ENCODE measurements at places on chromosomes 16 and 17.

- peak; percentile 65 for DNase-seq
Observed at GRCh38 chr16:85612191-85612800, 826 bp upstream of the GSE1 start.

- no peak for DNase-seq
Observed at GRCh38 chr17:78658281-78658785, 81.1 kb upstream of the DNAH17 start.

DNA sequence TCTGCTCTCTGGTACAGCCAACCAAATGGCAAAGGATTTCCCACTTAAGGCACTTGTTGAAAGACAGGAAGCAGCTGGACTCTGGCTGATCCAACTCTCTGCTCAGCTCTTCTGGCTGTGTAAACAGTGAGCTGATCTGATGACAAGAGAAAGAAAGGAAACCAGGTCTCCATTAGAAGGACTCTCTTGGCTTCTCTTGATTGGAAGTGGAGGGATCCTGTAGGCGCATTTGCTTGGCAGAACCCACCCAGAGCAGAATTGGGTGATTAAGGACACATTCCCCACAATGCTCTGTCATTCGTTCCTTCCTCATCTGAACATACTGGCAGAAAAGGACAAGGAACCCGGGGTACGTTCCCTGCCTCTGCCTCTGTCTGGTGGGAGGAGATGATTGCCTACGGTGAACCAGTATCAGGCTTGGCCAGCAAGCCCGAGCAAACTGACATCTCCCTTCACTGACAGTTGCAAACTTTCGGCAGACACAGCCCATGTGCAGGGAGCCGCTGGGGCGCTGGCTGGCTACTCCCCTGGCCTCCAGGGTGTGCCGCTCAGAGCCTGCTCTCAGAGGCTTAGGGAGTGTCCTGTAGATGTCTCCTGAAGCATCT lies 29.1 kb downstream of the LDHD start:
- DNase-seq = peak; percentile 76

- no peak for DNase-seq
Observed at GRCh38 chr17:40992666-40993065, 1.3 kb downstream of the KRTAP3-3 start.

DNA sequence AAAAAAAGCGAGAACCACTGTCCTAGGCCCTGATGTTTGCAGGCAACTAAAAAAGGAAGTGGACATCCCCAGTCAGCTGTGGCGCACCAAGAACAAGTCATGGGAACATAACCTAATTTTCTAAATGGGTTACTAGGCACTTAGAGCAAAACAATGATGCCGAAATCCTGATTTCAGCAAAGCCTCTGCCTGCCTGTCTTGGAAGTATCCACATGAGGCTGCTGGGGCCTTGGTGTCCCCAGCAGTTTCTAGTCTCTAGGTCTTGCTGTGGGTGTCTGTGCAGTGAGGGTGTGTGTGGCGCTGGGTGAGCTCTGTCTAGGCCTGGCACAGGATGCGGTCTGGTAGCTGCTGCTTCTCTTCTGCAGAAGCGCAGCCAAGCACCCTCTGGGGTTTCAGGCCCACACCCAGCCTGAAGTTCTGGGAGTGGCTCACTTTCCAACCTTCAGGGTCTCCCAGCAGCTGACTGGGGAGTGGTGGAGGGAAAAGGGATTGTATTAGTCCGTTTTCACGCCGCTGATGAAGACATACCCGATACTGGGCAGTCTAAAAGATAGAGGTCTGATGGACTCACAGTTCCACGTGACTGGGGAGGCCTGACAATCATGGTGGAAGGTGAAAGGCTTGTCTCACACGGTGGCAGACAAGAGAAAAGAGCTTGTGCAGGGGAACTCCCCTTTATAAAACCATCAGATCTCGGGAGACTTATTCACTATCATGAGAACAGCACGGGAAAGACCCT lies 21.1 kb downstream of the STH start:
- no peak for DNase-seq

DNA sequence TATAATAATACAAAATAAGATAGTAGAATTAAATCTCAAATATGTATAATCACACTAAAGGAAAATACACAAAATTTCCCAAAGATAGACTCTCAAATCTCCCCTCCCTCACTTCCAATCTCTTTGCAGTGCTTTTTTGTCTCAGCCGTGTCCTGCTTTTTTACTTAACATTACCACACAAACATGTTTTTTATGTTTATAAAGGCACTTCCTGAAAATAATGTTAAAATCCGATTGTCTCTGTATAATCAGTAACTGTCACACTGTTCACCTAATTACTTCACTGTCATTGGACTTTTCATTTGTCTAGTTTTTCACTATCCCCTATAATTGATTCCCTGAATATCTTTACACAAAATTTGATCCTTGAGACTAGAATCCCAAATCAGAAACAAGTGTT lies 38.2 kb upstream of the ALDH3A2 start:
- DNase-seq = no peak

- no peak for DNase-seq
Observed at GRCh38 chr16:11752856-11753255, 10.2 kb upstream of the TXNDC11 start.

- DNase-seq = peak; percentile 4
Observed at GRCh38 chr17:67245694-67246402, 852 bp upstream of the HELZ start.

GRCh38 chr17:13646411-13646810 lies 44.7 kb upstream of the HS3ST3A1 start:
- no peak for DNase-seq

- DNase-seq = no peak
Observed at GRCh38 chr17:75032720-75033280, 14.0 kb downstream of the ATP5PD start.

DNA sequence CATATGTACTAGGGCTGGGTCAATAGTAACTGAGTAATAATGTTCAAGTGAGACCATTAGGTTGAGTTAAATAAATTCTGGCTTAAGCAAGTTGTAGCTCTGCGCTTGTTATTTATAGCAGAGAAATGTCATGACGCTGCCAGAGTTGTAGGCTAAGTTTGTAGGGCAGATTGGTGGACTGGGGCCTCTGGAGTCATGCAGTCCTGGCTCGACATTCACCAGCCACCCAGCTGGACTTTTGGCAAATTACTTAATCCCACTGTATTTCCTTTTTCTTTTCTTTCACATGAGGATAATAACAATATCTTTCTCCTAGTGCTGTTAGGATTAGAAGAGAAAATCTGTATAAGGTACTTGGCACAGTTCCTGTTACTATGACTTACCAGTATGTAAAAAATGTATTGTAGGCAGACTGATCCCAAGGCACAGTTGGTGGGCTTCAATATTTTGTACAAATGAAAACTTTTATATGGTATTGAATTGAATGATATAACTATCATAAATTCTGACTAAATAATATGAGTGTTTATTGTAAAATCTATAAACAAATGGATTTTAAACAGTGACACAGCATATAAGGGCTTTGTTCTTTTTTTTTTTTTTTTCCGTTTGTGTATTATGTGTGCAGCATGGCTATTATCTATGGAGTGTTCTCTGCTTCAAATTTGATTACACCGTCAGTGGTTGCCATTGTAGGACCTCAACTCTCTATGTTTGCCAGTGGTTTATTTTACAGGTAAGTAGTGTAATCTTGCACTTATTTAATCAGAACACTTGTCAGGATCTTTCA lies 2.6 kb downstream of the MFSD11 start:
- DNase-seq = no peak

- DNase-seq = no peak
Observed at GRCh38 chr16:58533751-58534470, 18.6 kb downstream of the SETD6 start.

- DNase-seq = no peak
Observed at GRCh38 chr17:74362810-74363498, 1.3 kb upstream of the BTBD17 start.

DNA sequence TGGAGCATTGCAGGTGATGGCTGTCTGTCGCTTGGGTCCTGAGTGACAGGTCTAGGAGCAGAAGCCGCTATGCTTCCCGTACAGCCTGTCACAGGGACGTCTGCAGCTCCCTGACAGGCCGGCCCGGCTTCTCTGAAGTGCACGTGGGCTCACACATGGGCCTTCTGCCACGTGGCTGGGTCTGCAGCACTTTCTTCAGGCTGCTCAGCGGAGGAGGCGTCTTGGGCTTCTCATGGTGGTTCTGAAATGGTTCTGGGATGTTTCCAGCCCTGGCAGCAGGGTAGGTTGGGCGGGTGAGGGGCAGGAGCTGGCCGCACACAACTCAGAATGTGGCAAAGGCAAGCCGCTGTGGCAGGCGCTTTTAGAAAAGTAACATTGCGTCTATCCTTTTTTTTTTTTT lies 80.3 kb upstream of the ZNF750 start:
- no peak for DNase-seq

- DNase-seq = peak; percentile 51
Observed at GRCh38 chr17:41710472-41711090, 1.6 kb upstream of the GAST start.

GRCh38 chr16:554640-555365 lies 5.4 kb upstream of the PRR35 start:
- DNase-seq = no peak

DNA sequence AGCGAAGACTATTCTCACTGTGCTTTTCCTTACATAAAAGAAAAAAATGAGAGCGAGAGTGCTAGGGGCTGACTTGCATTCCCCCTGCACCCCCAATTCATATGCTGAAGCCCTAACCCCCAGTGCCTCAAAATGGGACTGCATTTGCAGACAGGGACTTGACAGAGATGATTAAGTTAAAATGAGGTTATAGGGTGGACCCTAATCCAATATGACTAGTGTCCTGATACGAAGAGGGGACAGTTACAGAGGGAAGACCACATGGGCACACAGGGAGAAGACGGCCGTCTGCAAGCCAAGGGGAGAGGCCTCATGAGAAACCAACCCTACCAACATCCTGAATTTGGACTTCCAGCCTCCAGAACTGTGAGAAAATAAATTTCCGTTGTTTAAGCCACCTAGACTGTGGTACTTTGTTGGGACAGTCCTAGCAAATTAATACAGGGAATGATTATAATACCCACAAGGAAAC lies 1.6 kb upstream of the TMEM220 start:
- DNase-seq = no peak

- DNase-seq = no peak
Observed at GRCh38 chr16:26709175-26709574, 357.6 kb upstream of the C16orf82 start.

DNA sequence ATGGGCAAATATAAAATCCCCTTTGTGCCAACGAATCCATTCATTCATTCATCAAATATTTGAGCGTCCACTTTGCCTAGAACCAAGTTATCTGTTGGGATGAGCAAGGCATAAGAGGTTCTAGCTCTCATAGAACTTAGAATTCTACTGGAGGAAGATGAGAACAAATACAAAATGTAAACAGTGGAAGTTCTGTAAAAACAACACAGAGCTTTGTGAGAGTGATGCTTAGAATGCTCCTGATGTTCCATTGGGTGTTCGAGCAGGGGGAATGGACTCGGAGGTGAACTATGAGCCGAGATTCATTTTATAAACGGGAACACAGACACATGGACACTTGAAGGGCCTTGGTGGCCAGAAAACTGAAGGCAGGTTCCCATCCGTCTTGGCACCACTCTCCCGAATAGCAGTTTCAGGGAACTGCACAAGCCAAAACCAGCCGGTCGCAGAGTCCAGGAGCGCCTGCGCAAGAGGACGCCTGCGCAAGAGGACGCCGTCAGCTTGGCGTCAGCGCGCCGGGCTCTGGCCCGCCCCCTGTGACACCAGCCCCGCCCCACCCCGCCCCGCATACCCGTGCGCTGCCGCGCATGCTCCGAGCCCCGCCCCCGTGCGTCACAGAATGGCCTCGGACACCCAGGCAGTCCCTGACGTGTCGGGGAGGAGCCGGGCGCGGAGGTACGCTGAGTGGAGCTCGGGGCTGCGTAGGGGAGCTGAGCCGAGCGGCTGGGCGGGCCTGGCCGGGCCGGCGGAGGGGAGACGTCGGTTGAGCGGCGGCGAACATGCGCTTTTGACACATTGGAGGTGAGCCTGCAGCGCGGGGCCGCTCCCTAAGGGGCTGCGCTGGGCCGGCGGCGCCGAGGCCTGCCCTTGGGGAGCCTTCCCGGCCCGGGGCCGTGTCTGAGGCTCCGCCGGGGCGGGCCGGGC lies at the start of gene NDEL1:
Gene NDEL1, plus strand, starts transcription at position 640 of the 924 bp plus-strand sequence. CDS start 8,388 bp downstream, outside the sequence.
- DNase-seq = peak; percentile 83

DNA sequence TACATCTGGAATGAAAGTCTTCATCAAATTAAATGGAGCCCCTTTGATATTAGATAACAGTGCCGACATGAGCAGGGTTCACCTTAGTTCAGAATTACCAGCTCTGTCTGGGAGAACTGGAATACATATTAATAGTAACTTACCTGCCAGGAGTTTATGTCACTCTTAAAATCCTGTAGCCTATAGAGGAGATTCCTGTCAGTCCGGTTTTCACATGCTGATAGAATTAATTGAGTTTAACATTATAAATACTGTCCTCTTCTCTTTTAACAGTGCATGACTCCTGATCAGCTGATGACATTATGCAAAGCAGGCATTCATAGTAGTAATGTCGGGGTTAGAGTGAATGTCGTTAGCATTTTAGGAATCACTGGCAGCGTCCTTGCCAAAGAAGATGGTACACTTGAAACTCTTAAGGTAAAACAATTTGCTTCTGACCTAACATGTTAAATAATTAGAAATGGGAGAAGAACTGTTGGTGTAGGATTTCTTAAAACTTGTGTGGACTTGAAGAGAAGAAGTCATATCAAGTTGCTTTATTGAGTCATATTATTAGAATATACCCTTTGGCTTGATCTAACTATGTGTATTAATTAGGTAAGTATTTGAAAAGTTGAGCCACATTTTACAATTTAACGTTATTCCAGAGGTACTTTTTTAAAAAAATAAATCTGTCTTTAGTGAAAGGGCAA lies 34.3 kb downstream of the HEATR3 start:
- no peak for DNase-seq

GRCh38 chr16:88821168-88821850 lies 9.6 kb upstream of the APRT start:
- DNase-seq = no peak

DNA sequence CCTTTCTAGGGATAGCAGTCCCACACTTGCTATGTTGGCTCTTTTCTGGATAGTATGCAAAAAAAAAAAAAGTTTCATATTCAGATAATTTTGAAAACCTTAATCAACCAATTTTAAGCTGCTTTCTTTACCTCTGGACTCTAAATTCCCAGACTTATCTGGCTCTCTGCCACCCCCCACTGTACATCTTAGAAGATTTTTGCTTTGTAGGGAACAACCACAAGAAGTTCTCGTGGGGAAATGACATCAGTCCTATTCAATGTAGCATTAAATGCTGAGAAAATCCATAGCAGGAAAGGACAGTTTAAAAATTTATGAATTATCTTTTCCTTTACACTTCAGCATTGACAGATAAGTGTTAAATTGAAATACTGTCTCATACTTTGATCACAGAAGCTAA lies 562.7 kb upstream of the HSBP1 start:
- DNase-seq = no peak

DNA sequence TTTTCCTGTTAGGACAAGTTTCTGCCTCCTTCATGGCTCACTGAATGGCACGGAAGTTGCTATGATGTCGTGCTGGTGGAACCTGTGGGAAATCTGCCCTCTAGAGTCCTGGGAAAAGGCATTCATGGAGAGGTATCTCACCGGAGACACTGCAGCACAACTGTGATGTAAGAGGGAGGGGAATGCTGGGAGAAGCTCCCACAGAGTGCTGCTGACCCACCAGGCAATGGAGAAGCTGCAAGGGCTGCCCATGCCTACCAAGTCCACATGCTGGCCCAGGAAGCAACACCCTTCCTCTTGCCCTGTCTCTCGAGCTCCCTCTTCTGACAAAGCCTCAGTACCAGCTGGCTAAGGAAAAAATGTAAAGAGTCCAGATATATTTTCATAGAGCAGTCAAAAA lies 45.2 kb upstream of the SLC5A11 start:
- DNase-seq = no peak

- DNase-seq = no peak
Observed at GRCh38 chr16:29994600-29995323, 655 bp downstream of the HIRIP3 start.
